ENCODE measurements at places on chromosomes 7 and 10.

DNA sequence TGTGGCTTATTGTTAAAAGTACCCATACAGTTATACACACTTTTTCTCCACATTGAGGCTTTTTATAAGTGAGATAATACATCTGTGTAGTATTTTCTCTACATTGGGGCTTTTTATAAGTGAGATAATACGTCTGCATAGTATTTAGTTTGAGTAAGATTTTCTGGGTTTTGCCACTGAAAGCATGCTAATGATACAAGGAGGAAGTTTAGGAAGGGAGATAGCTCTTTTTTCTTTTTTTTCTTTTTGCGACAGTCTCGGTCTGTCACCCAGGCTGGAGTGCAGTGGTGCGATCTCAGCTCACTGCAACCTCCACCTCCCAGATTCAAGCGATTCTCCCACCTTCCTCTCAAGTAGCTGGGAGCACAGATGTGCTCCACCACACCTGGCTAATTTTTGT lies 13.3 kb downstream of the FAM107B start:
- no peak for DNase-seq

- DNase-seq: no peak
These were observed 504.5 kb downstream of the XPNPEP1 start for GRCh38 chr10:109418795-109419194.

- no peak for DNase-seq
These were observed 66.4 kb downstream of the MYOF start for GRCh38 chr10:93415693-93416092.

DNA sequence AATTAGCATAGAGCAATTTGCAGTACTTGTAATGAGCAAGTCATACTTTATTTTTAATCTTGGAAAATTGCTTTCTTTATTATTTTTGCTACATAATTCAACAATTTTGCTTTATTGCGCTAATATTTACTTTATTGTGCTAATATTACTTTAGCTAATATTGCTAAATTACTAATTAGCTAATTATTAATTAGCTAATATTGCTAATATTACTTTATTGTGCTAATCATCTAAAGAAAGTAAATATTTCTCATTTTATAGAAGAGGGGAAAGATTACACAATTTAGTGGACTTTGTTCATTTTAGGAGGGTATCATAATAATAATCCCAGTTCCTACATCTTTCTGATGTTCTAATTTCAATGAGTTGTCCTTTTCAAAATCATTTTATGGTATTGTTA lies 61.2 kb downstream of the RUNDC3B start:
- no peak for DNase-seq

GRCh38 chr10:123301077-123301857 lies 147.1 kb downstream of the BUB3 start:
- DNase-seq: no peak
